ENCODE measurements at places on chromosomes 12 and 14.

DNA sequence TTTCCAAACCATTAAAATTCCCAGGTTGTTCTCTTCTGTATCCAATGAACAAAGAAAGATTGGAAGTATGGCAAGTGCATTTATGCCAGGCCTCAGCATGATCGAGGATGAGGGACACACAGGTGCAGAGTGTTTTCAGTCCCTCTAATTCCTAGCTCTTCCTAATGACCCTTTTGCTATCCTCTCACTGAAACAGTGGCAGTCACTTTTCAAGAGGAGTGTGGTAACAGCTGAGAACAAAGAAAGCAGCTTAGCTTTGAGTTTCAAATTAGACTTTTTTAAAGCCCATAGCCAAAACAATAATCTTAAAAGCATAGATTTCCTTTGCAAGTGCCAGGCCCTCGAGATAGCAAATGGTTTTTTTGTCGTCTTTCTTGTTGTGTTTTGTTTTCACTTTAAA lies 110.8 kb downstream of the KCNH5 start:
- DNase-seq: no peak

DNA sequence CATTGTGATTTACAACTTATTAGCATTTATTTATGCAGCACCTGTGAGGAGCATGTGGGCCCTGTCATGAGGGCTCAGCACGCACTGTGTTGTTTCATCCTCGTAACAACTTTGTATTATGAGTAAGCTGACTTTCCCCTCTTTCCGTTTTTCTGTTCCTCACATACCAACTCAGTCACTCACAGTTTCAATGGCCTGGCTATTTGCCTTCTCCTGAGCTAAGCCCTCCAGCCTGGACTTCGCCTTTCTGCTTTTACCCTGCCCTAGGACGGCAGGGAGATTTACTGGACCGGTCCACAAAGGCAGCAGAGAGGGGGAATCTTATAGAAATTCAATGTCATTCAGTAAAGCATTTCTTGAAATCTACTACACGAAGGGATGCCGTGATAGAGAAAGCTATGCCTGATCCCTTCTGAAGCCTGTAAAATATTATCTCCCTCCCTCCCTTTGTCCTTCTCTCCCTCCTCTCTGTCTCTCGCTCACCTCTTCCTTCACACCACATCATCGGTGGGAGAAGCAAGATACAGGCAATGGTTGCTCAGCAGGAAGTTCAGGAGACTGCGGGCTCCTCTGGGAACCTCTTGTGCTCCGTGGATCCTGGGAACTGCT lies 219.2 kb upstream of the TBX3 start:
- DNase-seq: no peak

- no peak for DNase-seq
These were observed 89.8 kb downstream of the FAR2 start for GRCh38 chr12:29238822-29239291.

- DNase-seq: no peak
These were observed 24.9 kb downstream of the VPS37B start for GRCh38 chr12:122870867-122871664.

- no peak for DNase-seq
These were observed 162.4 kb downstream of the GARIN6 start for GRCh38 chr12:99809909-99810308.

GRCh38 chr14:75279153-75279762 lies 630 bp downstream of the FOS start:
- peak; percentile 72 for DNase-seq

GRCh38 chr14:33959692-33960151 lies 8.8 kb upstream of the EGLN3 start:
- no peak for DNase-seq

DNA sequence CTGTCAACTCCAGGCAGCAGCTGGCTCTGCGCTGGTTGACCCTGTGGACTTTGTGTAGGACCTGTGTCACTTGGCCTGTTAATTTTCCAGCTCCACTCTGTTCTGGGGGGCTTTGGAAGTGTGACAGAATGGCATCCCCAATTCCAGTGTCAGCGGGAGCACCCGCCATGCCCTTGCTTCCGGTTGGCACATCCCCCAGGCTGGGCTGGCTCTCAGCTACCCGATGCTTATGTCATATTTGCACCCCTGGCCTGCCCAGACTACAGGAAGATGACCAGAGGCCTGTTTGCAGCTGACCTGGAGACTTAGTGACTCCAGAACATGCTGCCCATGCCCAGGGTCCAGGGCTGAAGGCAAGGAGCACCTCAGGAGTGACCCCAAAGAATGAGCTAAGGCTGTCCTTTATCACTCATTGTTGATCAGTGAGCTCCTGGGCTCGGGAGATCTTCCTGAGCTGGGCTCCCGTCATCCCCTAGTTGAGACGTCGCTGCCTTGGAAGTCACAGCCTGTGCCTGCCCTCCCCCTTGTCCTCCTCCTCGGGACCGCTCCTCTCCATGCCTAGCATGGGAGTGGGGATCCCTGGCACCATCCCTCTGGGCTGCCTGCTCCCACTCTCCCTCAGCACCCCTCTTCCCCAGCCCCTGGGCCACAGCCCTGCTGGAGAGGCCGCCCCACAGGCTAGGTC lies 163.4 kb upstream of the RTL1 start:
- no peak for DNase-seq

GRCh38 chr12:90515199-90516175 lies 439.5 kb downstream of the CCER1 start:
- no peak for DNase-seq

GRCh38 chr12:51162217-51162616 lies 10.7 kb downstream of the TFCP2 start:
- DNase-seq: no peak

DNA sequence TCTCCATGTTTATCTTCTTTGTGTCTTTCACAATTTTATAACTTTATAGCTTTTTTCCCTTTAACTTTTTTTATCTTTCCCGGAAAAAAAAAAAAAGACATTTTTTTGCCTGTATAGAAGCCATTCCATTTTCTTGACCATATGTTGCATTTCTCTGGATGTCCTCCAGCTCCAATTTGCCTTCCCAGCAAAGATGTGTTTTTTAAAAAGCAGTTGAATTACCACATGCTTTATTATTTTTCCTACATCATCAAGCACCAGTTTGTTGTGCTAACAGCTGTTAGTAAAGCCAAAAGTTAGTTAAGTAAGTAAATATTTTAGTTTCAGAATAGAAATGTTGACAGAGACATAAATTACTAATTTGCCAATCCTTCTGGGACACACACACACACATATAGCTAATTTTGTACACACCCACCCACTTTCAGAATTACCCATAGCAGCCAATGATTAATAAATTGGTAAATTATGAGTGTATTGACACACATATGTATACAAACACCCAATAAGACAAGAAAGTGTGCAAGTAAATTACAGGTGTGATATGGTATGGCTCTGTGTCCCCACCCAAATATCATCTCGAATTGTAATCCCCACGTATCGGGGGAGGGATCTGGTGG lies 118.3 kb downstream of the SLC38A6 start:
- no peak for DNase-seq

Data from CD4-positive, alpha-beta memory T cell (primary cell).